ENCODE measurements at places on chromosomes 7 and 10.

DNA sequence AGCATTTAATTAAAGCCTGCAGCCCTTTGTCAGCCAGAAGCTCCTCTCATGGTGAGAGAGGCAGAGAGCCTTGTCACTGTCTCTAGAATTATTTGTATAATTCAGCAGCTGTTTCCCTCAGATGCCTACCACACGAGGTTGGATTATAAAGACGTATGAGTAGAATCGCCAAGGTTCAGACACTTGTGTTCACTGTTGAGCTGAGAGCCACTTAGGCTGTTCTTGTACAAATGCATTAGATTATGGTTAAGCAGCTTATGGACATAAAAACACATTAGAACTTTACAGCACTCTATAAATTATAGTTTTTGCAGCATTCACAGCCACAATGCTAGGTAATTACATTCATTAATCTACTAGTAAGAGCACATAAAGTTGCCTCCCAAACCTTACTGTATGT, 282.6 kb downstream of the AUTS2 start:
- no peak for DNase-seq

GRCh38 chr10:48944171-48944570, 4.5 kb upstream of the LRRC18 start:
- DNase-seq, result no peak

DNA sequence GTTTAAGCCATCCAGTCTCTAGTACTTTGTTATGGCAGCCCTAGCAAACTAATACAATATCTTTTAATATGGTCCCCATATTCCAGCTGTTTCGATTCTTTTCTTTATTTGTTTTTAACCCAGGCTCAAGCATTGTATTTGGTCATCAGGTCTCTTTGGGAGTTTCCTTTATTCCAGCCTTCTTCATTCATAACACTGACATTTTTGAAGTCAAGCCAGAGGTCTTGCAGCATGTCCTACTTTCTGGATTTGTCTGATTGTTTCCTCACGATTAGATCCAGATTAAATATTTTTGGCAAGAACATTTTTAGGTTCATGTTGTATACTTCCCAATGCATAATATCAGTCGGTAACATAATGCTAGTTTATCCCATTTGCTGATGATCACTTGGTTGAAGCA, 11.8 kb downstream of the SLC25A13 start:
- DNase-seq, result no peak

DNA sequence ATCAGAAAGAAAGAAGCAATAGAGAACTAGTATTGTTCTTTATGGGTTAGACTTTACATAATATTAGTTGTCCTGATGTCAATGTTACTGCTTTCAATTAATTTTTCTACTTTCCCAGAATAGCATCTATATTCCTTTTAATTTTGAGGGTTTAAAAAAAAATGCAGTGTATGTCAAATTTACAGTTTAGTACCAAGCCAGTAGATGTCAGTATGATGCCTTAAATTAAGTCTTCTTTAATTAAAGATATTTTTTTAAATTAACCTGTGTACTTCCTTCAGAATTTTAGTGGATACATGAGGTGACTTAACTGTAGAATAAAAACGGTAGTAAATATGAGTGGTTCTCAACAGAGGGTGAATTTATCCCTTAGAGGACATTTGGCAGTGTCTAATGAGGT, 35.2 kb upstream of the STOX1 start:
- DNase-seq, result peak; percentile 43

GRCh38 chr7:106553446-106553836, 107.5 kb downstream of the CCDC71L start:
- DNase-seq, result no peak

DNA sequence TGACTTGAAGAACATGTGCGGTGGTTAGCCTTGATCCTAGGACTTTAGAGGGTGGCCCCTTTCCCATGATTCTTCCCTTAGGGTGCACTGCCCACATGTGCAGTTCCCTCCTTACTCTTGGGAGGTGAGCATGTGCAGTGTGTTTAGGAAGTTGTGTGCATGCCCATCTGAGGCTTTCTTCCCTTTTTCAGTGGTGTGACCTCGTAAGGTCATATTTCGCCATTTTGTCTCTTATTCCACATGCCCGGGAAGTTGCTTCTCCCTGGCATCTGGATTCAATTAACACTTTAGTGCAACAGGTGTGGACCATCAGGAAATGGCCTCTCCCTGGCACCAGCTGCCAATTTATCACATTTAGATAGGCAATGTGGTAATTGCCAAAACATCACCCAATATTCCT, 380.6 kb upstream of the VSTM2A start:
- no peak for DNase-seq

GRCh38 chr7:152850420-152850819, 90.9 kb downstream of the ACTR3B start:
- no peak for DNase-seq

DNA sequence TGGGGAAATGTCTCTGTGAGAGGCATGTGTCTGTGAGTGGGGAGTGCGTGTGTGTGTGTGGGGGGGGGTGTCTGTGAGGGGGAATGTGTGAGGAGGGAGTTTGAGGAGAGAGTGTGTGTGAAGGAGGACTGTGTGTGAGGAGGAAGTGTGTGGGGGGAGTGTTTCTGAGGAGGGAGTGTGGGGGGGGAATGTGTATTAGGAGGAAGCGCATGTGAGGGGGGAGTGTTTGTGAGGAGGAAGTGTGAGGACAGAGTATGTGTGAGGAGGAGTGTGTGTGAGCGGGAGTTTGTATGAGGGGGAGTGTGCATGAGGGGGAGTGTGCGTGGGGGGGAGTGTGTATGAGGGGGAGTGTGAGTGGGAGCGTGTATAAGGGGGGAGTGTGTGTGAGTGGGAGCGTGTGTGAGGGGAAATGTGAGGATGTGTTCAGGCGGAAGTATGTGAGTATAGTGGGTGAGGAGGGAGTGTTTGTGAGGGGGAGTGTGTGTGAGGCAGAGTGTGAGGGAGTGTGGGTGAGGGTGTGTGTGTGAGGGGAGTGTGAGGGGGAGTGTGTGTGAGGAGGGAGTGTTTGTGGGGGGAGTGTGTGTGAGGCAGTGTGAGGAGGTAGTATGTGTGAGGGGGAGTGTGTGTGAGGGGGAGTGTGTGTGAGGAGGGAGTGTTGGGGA, 21.8 kb upstream of the PTPRN2 start:
- peak; percentile 58 for DNase-seq

DNA sequence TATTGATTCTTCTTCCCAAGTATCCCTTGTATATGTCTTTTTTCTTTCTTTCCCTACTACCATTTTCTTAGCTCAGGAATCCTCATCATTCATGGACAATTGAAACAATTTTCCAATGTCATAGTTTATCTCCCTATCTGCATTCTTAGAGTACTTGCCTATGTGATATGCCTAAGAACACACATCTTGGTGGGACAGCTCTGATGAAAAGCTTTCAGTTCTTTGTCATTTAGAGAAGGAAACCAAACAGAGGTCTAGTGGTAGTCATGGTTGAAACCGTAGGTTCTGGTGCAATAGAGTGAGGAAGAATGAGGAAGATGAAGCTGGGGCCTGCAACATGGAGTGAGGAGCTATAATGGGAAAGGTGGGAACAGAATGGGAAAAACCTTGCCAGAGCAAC, 28.2 kb downstream of the TDRD1 start:
- DNase-seq, result no peak

Measured in hematopoietic multipotent progenitor cell treated with erythropoietin and hydrocortisone succinate and interleukin-3 and kit ligand, for 4 days (in vitro differentiated cells).